ENCODE measurements at places on chromosomes 2 and 18. TPM values are rescaled to one million over a fixed set of nuclear protein-coding genes. Genes with fewer than 3 reads are reported as not detected.
A peak's percentile ranks its signal among the peaks of the same experiment; 100 is the strongest.

- H3K4me3 ChIP-seq, result no peak overlapping the region
- no peaks in the 10 kb centered on the region for H3K4me1 ChIP-seq
- no peak for DNase-seq
- peaks cover 6% of the 10 kb centered on the region for H3K27me3 ChIP-seq
Observed at GRCh38 chr2:88114889-88115288, 13.0 kb downstream of the FABP1 start.

RAB6C gene
- not detected for total RNA-seq

DNA sequence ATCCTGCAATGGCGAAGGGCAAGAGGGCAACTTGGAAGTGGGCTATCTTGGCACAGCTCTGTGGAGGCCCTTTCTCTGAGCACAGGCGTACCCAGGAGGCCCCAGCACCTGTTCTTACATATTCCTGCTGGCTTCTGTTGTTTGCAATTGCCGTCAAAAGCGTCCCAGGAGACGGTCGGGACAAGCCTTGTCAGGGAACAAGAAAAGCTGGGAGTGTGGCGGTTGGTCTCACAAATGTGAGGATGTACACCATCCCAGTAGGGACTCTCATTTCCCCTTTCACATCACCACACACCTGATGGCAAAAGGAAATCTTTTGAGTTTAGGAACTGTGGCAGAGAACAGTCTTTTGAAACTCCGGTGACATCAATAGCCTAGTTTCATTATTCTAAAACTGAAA, 94.7 kb upstream of the EFEMP1 start:
- no peaks in the 10 kb centered on the region for H3K4me1 ChIP-seq
- no peaks in the 10 kb centered on the region for H3K27me3 ChIP-seq
- no peak overlapping the region for H3K4me3 ChIP-seq
- no peak overlapping the region for H3K27ac ChIP-seq

CELF4 gene
- not detected for total RNA-seq

DNA sequence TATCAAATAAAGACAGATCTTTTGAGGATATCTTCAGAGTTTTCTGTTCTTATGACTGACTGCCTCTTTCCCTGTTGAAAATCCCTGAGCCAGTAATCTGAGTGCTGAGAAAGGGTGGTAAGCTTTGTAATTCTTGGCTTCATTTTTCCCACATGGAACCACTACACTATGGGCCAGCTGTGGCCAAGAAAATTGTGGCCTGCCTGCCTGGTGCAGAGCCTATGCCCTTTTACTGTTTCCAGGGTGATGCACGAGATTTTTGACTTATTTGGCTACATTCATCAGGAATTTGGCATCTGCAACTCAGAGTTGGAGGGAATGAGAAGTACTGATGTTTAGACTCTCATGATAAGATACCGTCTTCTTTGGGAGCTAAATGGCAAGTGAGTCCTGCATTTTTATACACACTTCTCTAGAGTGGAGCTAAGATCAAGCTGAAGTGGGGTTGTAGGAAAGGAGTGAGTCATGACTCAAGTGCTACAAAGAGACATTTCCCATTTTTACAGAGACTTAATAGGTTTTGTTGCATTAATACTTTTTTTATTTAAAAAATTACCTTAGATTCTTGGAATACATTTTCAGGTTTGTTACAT, 328.2 kb upstream of the CDH7 start:
- no peak overlapping the region for H3K4me3 ChIP-seq
- no peak for DNase-seq
- H3K36me3 ChIP-seq, result no peaks in the 10 kb centered on the region
- H3K4me1 ChIP-seq, result no peaks in the 10 kb centered on the region
- no peaks in the 10 kb centered on the region for H3K27me3 ChIP-seq

SLC40A1 gene
- 4.4 TPM for total RNA-seq

- DNase-seq, result no peak
- H3K27me3 ChIP-seq, result peaks cover 43% of the 10 kb centered on the region
- no peak overlapping the region for H3K27ac ChIP-seq
- H3K36me3 ChIP-seq, result no peaks in the 10 kb centered on the region
- H3K4me3 ChIP-seq, result no peak overlapping the region
Observed at GRCh38 chr2:109162999-109163398, 34.0 kb downstream of the SH3RF3 start.

DNA sequence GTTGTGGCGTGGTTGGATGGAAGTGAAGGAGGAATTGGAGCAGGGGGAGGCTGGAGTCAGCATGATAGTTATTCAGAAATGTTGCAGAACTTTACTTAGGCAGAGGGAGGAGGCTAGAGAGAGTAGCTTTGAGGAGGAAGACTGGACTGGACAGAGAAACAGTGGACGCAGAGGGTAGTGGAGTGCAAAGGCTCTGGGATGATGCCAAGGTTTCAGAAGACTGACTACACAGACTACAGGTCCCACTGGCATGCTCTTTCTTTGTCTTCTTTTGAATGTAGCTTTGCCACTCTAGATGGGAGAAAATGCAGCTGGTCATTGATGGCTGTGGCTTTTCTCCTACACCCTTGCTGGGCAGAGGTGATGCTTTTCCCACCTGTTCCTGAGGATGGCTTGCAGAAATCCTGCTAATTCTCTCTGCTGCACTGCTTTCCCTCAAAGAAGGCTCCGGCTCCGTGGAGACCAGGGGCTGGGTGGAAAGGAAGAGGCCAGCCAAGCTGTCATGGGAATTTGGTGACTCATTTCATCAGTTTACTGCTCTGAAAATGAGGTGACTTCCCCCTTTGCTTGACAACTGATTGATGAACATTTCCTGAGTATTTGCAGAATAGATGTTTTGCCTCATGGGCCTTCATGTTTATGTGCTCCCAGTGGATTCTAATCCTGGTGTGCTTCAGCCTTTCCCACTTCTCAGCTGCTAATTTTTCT, 42.4 kb downstream of the MEIS1 start:
- DNase-seq, result no peak
- H3K27me3 ChIP-seq, result no peaks in the 10 kb centered on the region
- H3K4me3 ChIP-seq, result no peak overlapping the region
- H3K4me1 ChIP-seq, result no peaks in the 10 kb centered on the region

DNA sequence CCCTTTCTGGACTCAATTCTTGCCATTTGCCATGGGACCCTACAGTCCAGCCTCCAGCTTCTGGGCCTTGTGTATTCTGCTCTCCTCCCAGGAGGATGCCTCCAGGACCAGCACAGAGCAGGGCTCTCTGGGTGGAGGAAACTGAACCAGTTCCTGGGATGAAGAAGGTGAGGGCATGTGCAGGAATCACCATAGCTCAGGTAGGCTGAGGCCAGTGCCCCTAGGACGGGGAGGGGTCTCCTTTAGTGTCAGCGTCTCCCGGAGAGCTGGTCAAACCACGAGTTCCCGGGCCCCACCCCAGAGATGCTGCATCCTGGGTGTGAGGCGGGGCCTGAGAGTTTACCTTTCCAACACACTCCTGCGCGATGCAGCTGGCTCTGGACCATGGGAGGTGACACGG, 5.8 kb upstream of the PRELID3A start:
- H3K4me1 ChIP-seq, result peaks cover 31% of the 10 kb centered on the region
- DNase-seq, result no peak
- no peaks in the 10 kb centered on the region for H3K36me3 ChIP-seq
- no peak overlapping the region for H3K4me3 ChIP-seq
- H3K27me3 ChIP-seq, result peaks cover 45% of the 10 kb centered on the region
- no peak overlapping the region for H3K27ac ChIP-seq

- no peak for DNase-seq
Observed at GRCh38 chr2:174336501-174337336, 2.0 kb downstream of the SP9 start.

GRCh38 chr2:213022987-213023386, 128.4 kb downstream of the IKZF2 start:
- no peak overlapping the region for H3K4me3 ChIP-seq
- no peak overlapping the region for H3K27ac ChIP-seq
- DNase-seq, result no peak
- H3K27me3 ChIP-seq, result peaks cover 20% of the 10 kb centered on the region

- no peaks in the 10 kb centered on the region for H3K27me3 ChIP-seq
- H3K4me3 ChIP-seq, result no peak overlapping the region
- no peaks in the 10 kb centered on the region for H3K36me3 ChIP-seq
- H3K27ac ChIP-seq, result no peak overlapping the region
- no peak for DNase-seq
Observed at GRCh38 chr2:66813525-66813924, 378.6 kb downstream of the MEIS1 start.

- DNase-seq, result no peak
- H3K4me1 ChIP-seq, result no peaks in the 10 kb centered on the region
- H3K36me3 ChIP-seq, result no peaks in the 10 kb centered on the region
Observed at GRCh38 chr2:208556983-208557484, 150.4 kb downstream of the PTH2R start.

BUB1 gene
- total RNA-seq, result 114 TPM

RASGRP3 gene
- total RNA-seq, result 6.3 TPM

DNA sequence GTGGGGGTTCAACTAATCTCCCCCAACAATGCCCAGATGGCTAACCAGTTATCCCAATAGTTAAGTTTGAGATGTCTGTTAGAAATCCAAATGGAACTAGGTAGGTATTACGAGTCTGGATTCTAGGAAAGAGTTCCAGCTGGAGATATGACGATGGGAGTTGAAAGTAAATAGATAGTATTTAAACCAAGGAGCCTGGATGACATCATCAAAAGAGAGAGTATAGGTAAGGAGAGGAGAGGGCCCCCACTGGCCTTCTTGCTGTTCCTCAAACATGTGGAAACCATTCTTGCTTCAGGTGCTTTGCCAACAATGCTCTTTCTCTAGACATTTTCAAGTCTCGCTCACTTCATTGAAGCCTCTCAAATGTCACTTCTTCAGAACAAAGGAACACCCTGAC, 26.0 kb upstream of the PAIP2B start:
- no peaks in the 10 kb centered on the region for H3K4me1 ChIP-seq
- no peaks in the 10 kb centered on the region for H3K36me3 ChIP-seq
- peaks cover 38% of the 10 kb centered on the region for H3K27me3 ChIP-seq
- DNase-seq, result no peak
- no peak overlapping the region for H3K4me3 ChIP-seq

SCN3A gene
- not detected for total RNA-seq

DNA sequence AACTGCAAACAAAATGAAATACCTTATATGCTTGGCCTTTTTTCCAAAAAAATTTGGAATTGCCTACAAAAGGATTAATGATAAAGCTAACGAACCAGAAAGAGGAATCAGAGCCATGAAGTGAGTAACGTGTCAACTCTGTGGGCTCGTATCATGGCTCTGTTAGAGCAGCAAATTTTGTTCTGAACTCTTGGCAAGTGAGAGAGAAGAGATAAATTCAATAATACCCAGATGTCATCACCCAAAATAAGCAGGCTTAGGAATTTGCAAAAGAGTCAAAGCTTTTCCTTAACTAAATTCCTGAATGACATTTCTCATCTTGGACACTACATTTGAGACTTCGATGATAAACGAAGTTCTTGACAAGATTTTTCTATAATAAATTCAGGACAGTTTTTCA, 4.4 kb downstream of the TXNDC2 start:
- no peak overlapping the region for H3K4me3 ChIP-seq
- H3K27me3 ChIP-seq, result peaks cover 7% of the 10 kb centered on the region
- H3K27ac ChIP-seq, result no peak overlapping the region
- H3K36me3 ChIP-seq, result no peaks in the 10 kb centered on the region

- no peaks in the 10 kb centered on the region for H3K27me3 ChIP-seq
- no peaks in the 10 kb centered on the region for H3K36me3 ChIP-seq
- DNase-seq, result no peak
Observed at GRCh38 chr18:45282101-45282812, 333.0 kb upstream of the SLC14A2 start.

- H3K4me1 ChIP-seq, result no peaks in the 10 kb centered on the region
- H3K4me3 ChIP-seq, result no peak overlapping the region
- H3K36me3 ChIP-seq, result no peaks in the 10 kb centered on the region
- no peak for DNase-seq
Observed at GRCh38 chr2:180513389-180513788, 467.0 kb upstream of the UBE2E3 start.

XDH gene
- 1.6 TPM for total RNA-seq

DNA sequence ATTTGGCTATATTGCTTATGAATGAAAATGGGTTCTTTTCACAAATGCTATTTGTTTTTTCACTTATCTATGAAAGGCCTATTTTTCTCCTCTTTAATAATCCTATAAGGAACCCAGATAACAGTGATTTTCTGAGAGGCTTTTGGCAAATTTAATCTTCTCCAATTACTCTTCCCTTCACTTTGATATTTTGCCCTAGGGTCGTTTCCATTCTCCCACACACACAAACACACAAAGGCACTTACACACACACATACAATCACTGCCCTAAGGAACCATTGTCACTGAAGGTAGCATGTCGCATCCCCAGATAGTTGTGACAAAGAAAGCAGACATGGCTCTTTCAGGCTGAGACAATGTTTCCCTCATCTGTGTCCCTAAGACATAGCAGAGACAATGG, 170.1 kb upstream of the PGAP1 start:
- no peak overlapping the region for H3K27ac ChIP-seq
- no peak overlapping the region for H3K4me3 ChIP-seq
- H3K27me3 ChIP-seq, result no peaks in the 10 kb centered on the region
- no peak for DNase-seq
- peaks cover 61% of the 10 kb centered on the region for H3K36me3 ChIP-seq
- no peaks in the 10 kb centered on the region for H3K4me1 ChIP-seq

DNA sequence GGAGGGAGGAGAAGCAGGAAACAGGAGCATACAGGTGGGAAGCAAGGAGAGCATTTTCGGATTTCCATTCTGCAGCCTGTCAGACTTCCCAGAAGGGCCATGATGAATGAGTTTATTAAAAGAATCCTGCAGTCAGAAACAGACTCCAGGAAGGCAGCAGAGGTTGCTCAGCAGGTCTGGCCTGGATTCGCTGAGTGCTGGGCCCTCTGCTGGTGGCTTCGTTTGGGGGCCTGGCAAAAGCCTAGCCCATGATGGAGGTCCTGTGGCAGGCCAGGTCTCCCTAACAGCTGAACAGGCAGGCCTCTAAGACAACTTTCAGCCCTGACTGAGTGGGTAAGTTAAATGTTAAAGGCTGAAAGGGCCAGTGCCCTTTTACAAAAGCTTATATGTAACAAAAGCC, 108.2 kb upstream of the CAPN13 start:
- H3K36me3 ChIP-seq, result no peaks in the 10 kb centered on the region
- H3K27ac ChIP-seq, result no peak overlapping the region
- no peaks in the 10 kb centered on the region for H3K27me3 ChIP-seq
- H3K4me1 ChIP-seq, result no peaks in the 10 kb centered on the region

GRCh38 chr2:175152242-175152641, 15.8 kb downstream of the ATF2 start:
- H3K4me3 ChIP-seq, result no peak overlapping the region
- no peak overlapping the region for H3K27ac ChIP-seq
- DNase-seq, result no peak
- H3K4me1 ChIP-seq, result peaks cover 43% of the 10 kb centered on the region
- H3K36me3 ChIP-seq, result peaks cover 41% of the 10 kb centered on the region
- H3K27me3 ChIP-seq, result no peaks in the 10 kb centered on the region

- peak overlapping the region; percentile 98 for H3K27ac ChIP-seq
- peak; percentile 83 for DNase-seq
- peaks cover 20% of the 10 kb centered on the region for H3K36me3 ChIP-seq
- H3K4me1 ChIP-seq, result peaks cover 39% of the 10 kb centered on the region
- H3K4me3 ChIP-seq, result peak overlapping the region; percentile 89
Observed at GRCh38 chr2:68251187-68251854, 1.0 kb downstream of the PPP3R1 start.

- H3K27me3 ChIP-seq, result peaks cover 3% of the 10 kb centered on the region
- H3K4me3 ChIP-seq, result no peak overlapping the region
- no peaks in the 10 kb centered on the region for H3K36me3 ChIP-seq
Observed at GRCh38 chr2:66559672-66560071, 124.7 kb downstream of the MEIS1 start.

FAM237A gene
- total RNA-seq, result not detected

ABCG8 gene
- total RNA-seq, result not detected

DSG1 gene
- not detected for total RNA-seq

CYP26B1 gene
- total RNA-seq, result not detected

- H3K27me3 ChIP-seq, result no peaks in the 10 kb centered on the region
- no peak overlapping the region for H3K4me3 ChIP-seq
- DNase-seq, result no peak
- H3K36me3 ChIP-seq, result peaks cover 4% of the 10 kb centered on the region
- no peak overlapping the region for H3K27ac ChIP-seq
Observed at GRCh38 chr2:135893374-135893794, 17.1 kb upstream of the MCM6 start.
